ENCODE measurements at places on chromosomes 6 and 20. TPM values are rescaled to one million over a fixed set of nuclear protein-coding genes. Genes with fewer than 3 reads are reported as not detected.

TRIM10 gene
- total RNA-seq = 19.8 TPM

- DNase-seq = no peak
- no peak overlapping the region for H3K4me3 ChIP-seq
- no peaks in the 10 kb centered on the region for H3K4me1 ChIP-seq
These were observed 81.9 kb downstream of the PHACTR2 start for GRCh38 chr6:143759666-143760065.

GRCh38 chr6:382883-383810 lies 8.4 kb upstream of the IRF4 start:
- no peak overlapping the region for H3K4me3 ChIP-seq
- peak; percentile 4 for DNase-seq
- no peaks in the 10 kb centered on the region for H3K4me1 ChIP-seq
- H3K36me3 ChIP-seq = no peaks in the 10 kb centered on the region

GRCh38 chr6:142913036-142913510 lies 31.9 kb downstream of the HIVEP2 start:
- H3K4me1 ChIP-seq = no peaks in the 10 kb centered on the region
- no peaks in the 10 kb centered on the region for H3K27me3 ChIP-seq
- H3K36me3 ChIP-seq = no peaks in the 10 kb centered on the region
- H3K4me3 ChIP-seq = no peak overlapping the region
- peak overlapping the region; percentile 4 for H3K27ac ChIP-seq
- no peak for DNase-seq

DNA sequence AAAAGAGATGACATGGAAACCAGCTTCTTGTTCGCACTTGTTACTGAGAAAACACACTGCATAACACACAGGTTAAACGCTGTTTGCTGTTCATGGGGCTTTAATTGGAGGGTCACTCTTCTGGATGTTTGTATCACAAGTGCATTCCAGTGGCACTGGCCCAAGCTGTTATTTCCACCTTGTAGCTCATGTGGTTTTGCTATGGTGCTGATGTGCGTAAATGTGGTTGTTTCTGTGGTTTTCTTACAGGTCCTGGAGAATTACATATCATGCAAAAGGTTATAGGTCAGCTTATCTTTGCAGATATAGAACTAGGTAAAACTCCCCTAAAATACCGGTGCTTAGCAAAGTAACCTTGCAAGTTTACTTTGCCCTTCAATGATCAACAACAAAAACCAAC lies 89.3 kb upstream of the AHI1 start:
- no peak overlapping the region for H3K27ac ChIP-seq
- no peaks in the 10 kb centered on the region for H3K27me3 ChIP-seq
- H3K36me3 ChIP-seq = no peaks in the 10 kb centered on the region
- H3K4me3 ChIP-seq = no peak overlapping the region

GRCh38 chr6:148502773-148503135 lies 160.1 kb downstream of the SASH1 start:
- H3K27ac ChIP-seq = peak overlapping the region; percentile 53
- no peaks in the 10 kb centered on the region for H3K27me3 ChIP-seq
- H3K4me1 ChIP-seq = peaks cover 3% of the 10 kb centered on the region
- no peaks in the 10 kb centered on the region for H3K36me3 ChIP-seq

DNA sequence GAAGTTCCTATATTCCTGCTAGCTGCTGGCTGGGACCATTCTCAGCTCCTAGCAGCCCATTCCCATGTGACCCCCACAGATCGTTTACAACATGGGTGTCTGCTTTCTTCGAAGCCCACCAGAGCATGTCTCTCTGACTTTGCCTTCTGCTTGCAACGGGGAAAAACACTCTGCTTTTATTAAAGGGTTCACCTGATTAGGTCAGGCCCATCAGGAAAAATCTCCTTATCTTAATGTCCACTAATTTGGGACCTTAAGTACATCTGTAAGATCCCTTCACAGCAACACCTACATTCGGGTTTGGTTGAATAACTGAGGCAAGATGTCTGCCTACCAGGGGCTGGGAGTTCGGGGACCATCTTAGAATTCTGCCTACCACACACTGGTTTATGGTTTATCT lies 496.9 kb downstream of the CDKAL1 start:
- H3K4me1 ChIP-seq = no peaks in the 10 kb centered on the region
- H3K27me3 ChIP-seq = no peaks in the 10 kb centered on the region
- no peaks in the 10 kb centered on the region for H3K36me3 ChIP-seq
- no peak overlapping the region for H3K27ac ChIP-seq
- DNase-seq = no peak

- peak overlapping the region; percentile 79 for H3K27ac ChIP-seq
- H3K36me3 ChIP-seq = no peaks in the 10 kb centered on the region
- no peak overlapping the region for H3K4me3 ChIP-seq
- no peak for DNase-seq
- peaks cover 59% of the 10 kb centered on the region for H3K4me1 ChIP-seq
These were observed 24.0 kb downstream of the ACSS1 start for GRCh38 chr20:25033924-25034300.

GRCh38 chr20:62357187-62357667 lies 9.9 kb downstream of the LAMA5 start:
- no peaks in the 10 kb centered on the region for H3K27me3 ChIP-seq
- peak overlapping the region; percentile 87 for H3K27ac ChIP-seq
- H3K4me3 ChIP-seq = no peak overlapping the region
- DNase-seq = no peak
- H3K4me1 ChIP-seq = peaks cover 85% of the 10 kb centered on the region
- H3K36me3 ChIP-seq = no peaks in the 10 kb centered on the region

ADGRG6 gene
- total RNA-seq = 20.0 TPM

- no peak overlapping the region for H3K27ac ChIP-seq
- H3K27me3 ChIP-seq = peaks cover 9% of the 10 kb centered on the region
- H3K36me3 ChIP-seq = no peaks in the 10 kb centered on the region
- DNase-seq = no peak
- H3K4me3 ChIP-seq = no peak overlapping the region
- no peaks in the 10 kb centered on the region for H3K4me1 ChIP-seq
These were observed 28.9 kb upstream of the ZNF292 start for GRCh38 chr6:87126501-87126900.

- no peaks in the 10 kb centered on the region for H3K27me3 ChIP-seq
- no peak overlapping the region for H3K27ac ChIP-seq
- no peaks in the 10 kb centered on the region for H3K36me3 ChIP-seq
- H3K4me1 ChIP-seq = no peaks in the 10 kb centered on the region
- H3K4me3 ChIP-seq = no peak overlapping the region
- no peak for DNase-seq
These were observed 78.0 kb upstream of the ELOVL5 start for GRCh38 chr6:53426667-53427270.

PROCR gene
- total RNA-seq = 2.4 TPM

DNA sequence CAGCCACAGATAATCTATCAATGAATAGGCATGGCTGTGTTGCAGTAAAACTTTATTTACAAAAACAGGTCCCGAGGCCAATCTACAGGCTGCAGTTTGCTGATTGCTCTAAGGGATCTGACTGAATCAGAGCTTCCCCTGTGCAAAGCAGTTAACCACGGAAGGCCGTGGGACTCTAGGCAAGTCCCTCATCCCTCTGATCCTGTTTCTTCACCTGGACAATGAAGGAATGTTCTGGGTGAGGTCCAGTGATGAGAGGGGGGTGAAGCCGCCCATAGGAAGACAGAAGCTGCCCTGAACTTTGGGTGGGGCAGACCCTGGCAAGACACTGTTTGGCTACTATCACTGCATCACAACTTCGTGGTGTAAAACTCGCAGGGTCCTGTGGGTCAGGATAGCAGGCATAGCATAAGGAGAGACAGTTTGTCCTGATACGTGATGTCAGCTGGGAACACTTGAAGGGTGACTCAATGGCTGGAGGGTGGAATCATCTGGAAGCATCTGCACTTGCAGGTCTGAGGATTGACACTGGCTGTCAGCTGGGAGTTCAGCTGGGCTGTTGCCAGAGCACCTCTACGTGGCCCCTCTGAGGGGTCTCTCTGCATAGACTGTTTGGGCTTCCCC lies 33.3 kb upstream of the TGM2 start:
- H3K27me3 ChIP-seq = no peaks in the 10 kb centered on the region
- no peak overlapping the region for H3K4me3 ChIP-seq
- H3K27ac ChIP-seq = no peak overlapping the region

- H3K4me3 ChIP-seq = no peak overlapping the region
- H3K36me3 ChIP-seq = no peaks in the 10 kb centered on the region
These were observed 152.5 kb upstream of the ECI2 start for GRCh38 chr6:4287811-4288244.

IPCEF1 gene
- 5.7 TPM for total RNA-seq

GRCh38 chr6:11878029-11878428 lies 99.4 kb upstream of the ADTRP start:
- H3K4me3 ChIP-seq = no peak overlapping the region
- no peaks in the 10 kb centered on the region for H3K36me3 ChIP-seq
- DNase-seq = no peak
- H3K27ac ChIP-seq = no peak overlapping the region

DNA sequence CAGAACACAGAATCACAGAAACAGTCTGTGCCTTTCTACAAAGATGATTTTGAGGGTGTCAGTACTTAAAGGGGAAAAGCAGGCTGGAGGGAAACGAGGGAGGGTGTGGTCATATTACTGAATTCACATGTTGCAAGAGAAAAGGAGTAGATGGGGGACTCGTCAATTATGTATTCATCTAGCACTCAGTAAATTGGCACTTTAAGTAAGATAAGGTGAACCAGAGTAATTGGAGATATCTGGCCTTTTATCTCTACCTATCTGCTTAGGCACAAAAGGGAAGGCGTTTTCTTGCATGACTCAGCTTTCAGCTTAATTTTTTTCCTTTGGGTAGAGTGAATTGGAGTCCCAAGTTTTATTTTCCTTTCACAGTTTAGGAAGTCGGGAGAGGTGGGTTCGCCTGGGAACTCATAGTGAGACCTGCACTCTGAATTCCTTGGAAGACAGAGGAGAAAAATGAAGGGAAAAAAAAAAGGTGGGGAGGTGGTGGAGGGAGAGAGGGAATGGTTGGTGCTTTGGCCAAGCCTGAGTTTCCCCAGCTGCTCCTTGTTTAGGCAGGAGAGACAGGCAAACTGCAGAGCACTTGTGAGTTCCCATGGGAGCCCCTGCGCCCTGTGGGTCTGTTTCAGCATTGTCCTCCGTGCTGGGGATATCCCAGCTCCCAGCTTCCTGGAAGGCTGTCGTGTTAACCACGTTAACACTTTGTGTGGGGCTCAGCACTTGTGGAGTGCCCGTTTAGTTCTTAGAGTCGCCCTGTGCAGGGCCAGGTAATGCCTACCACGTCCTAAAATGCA lies 19.7 kb upstream of the GTSF1L start:
- H3K4me3 ChIP-seq = no peak overlapping the region
- H3K4me1 ChIP-seq = peaks cover 3% of the 10 kb centered on the region
- H3K27me3 ChIP-seq = peaks cover 34% of the 10 kb centered on the region
- no peak overlapping the region for H3K27ac ChIP-seq

RNF182 gene
- total RNA-seq = not detected

GRCh38 chr6:43771858-43772680 lies 2.1 kb downstream of the VEGFA start:
- DNase-seq = peak; percentile 86
- H3K27me3 ChIP-seq = no peaks in the 10 kb centered on the region
- H3K4me3 ChIP-seq = peak overlapping the region; percentile 87
- H3K27ac ChIP-seq = peak overlapping the region; percentile 97
- H3K36me3 ChIP-seq = no peaks in the 10 kb centered on the region
- peaks cover 55% of the 10 kb centered on the region for H3K4me1 ChIP-seq

GPR31 gene
- total RNA-seq = not detected

FABP7 gene
- total RNA-seq = 0.55 TPM

DNA sequence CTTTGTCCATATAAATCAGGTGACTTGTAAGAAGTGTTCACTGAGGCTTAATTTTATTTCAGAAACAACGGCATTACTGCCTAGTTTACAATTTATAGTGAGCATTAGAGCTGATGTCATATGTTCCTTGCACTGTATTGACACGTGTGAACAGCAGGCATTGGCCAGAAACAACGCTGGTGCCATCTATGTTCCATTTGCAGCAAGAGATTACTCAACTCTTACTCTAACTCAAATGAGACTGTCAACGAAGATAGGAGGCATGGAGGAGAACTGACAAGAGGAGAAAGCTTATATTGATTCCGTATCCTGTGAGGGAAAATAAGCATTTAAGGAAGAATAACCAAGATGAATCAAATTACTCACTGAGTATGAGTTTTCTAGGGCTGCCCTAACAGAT lies 48.4 kb downstream of the MTFR2 start:
- no peak overlapping the region for H3K27ac ChIP-seq
- no peaks in the 10 kb centered on the region for H3K27me3 ChIP-seq
- DNase-seq = no peak
- no peak overlapping the region for H3K4me3 ChIP-seq
- H3K36me3 ChIP-seq = no peaks in the 10 kb centered on the region

TPD52L1 gene
- total RNA-seq = 17.8 TPM

C20orf173 gene
- total RNA-seq = not detected

DNA sequence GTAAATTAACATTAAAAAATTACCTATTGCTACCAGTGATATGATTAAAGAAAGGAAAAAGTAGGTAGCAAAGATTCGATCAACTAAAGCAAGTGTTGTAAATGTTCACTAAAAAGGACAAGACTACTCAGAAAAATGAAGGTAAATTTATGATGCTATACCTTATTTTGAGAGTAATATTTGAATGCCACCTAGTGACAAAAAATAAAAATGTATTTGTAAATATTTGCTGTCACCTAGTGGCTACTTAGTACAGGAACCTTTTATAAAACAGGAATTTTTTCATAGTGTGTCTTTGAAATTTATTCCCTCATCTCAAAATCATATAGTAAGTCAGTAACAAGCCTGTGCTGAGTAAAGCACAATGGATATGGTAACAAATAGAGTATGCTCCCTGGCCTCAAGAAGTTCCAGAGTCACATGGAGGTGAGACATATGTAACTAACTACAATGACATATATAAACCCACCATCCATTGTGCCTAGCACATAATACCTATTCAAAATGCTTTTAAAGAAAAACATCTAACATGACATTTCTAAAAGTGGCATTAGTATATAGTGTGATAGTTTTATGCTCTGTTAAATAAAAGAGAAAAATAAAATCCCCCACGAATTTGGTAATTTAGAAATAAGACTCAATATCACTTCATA lies 193.1 kb upstream of the SIM1 start:
- DNase-seq = no peak
- H3K27me3 ChIP-seq = no peaks in the 10 kb centered on the region
- no peaks in the 10 kb centered on the region for H3K36me3 ChIP-seq
- no peak overlapping the region for H3K4me3 ChIP-seq
- H3K27ac ChIP-seq = no peak overlapping the region

- no peaks in the 10 kb centered on the region for H3K36me3 ChIP-seq
- DNase-seq = no peak
- no peaks in the 10 kb centered on the region for H3K27me3 ChIP-seq
- no peak overlapping the region for H3K27ac ChIP-seq
These were observed 157.6 kb upstream of the KCNQ5 start for GRCh38 chr6:72464246-72464645.

- peaks cover 58% of the 10 kb centered on the region for H3K4me1 ChIP-seq
- peak; percentile 77 for DNase-seq
- H3K36me3 ChIP-seq = no peaks in the 10 kb centered on the region
- H3K4me3 ChIP-seq = peak within 1 kb of the TSS; percentile 95
These were observed at the start of gene ATXN1 for GRCh38 chr6:16760516-16761470. Gene ATXN1 (minus strand): TSS chr6:16761460.

ADGB gene
- 4.3 TPM for total RNA-seq

GRCh38 chr6:166862287-166862977 lies 93.9 kb downstream of the RNASET2 start:
- H3K27ac ChIP-seq = peak overlapping the region; percentile 5
- no peak for DNase-seq
- H3K27me3 ChIP-seq = peaks cover 43% of the 10 kb centered on the region
- H3K4me3 ChIP-seq = peak overlapping the region; percentile 64
- peaks cover 13% of the 10 kb centered on the region for H3K4me1 ChIP-seq

GRCh38 chr6:34128045-34128444 lies 17.8 kb downstream of the GRM4 start:
- no peaks in the 10 kb centered on the region for H3K4me1 ChIP-seq
- H3K4me3 ChIP-seq = no peak overlapping the region
- no peaks in the 10 kb centered on the region for H3K36me3 ChIP-seq
- H3K27ac ChIP-seq = no peak overlapping the region
- no peak for DNase-seq

- H3K36me3 ChIP-seq = no peaks in the 10 kb centered on the region
- no peaks in the 10 kb centered on the region for H3K27me3 ChIP-seq
- no peak overlapping the region for H3K4me3 ChIP-seq
- H3K27ac ChIP-seq = no peak overlapping the region
These were observed 75.1 kb upstream of the MC3R start for GRCh38 chr20:56173438-56173837.
